ENCODE measurements at places on chromosomes 1 and 21.

DNA sequence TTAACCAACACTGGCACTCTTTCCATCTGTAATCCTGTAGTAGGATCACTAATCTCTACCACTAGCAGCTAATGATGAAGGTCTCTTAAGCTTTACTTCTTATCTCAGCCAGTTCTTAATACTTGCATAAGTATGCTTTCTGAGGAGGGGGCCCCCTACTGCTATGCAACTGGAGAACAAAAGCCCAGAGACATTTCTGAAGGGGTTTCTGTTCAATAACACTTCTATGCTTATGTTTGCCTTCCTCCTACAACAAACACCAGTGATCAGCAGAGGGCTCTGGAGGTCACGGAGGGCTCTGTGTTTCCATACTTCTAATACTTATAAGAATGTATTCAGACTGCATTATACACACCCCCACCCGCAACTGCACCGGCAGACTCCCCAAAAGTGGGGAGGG is 215.8 kb downstream of the BARHL2 start:
- DNase-seq: peak; percentile 85

DNA sequence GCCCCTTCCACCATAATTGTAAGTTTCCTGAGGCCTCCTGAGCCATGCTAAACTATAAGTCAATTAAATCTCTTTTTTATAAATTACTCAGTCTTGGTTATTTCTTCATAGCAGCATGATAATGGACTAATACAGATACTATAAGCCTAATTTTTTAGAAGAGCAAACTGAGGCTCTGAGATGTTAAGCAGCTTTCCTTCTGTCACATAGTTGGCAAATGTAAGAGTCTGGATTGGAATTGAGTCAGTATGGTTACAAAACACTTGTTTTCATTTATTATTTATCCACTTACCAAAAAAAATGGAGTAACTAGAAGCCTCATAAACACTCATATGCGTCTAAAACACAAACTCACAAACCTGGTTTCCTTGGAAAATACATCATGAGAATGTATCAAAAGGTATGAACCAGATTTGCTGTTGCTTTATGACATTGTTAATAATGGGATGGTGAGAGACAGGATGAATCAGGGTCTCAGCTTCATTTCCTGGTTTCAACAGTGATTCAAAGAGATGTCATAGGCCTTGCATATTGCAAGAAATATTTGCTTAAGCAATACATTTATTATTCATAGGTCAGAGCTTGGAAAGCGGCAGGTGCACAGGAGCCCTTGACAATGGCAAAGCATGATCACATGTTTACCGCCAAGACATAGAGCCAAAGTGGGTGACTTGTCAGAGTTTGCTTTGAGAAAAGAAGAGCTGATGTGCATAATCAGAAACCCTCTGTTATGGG is 221.5 kb downstream of the GRIK1 start:
- DNase-seq: no peak

GRCh38 chr1:40886318-40887011 is 24.3 kb upstream of the CITED4 start:
- DNase-seq: no peak

DNA sequence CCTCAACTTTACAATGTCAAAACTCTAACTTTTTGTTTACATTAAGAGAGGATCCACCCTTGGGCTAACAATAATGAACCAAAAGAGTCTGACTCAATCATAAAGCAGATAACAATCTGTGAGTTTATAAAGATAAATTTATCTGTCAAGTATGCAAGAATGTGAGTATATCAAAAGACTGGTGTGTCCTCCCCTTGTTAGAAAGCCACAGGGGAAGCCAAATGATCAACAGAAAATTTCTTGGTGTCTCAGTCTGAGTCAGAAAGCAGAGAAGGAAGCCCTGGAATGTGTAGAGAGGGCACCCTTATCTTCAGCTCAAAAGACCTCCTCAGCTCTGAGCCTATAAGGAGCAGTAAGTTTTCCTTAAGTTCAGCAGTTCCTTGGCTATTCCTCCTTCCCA is 13.9 kb upstream of the PDIK1L start:
- DNase-seq: no peak

DNA sequence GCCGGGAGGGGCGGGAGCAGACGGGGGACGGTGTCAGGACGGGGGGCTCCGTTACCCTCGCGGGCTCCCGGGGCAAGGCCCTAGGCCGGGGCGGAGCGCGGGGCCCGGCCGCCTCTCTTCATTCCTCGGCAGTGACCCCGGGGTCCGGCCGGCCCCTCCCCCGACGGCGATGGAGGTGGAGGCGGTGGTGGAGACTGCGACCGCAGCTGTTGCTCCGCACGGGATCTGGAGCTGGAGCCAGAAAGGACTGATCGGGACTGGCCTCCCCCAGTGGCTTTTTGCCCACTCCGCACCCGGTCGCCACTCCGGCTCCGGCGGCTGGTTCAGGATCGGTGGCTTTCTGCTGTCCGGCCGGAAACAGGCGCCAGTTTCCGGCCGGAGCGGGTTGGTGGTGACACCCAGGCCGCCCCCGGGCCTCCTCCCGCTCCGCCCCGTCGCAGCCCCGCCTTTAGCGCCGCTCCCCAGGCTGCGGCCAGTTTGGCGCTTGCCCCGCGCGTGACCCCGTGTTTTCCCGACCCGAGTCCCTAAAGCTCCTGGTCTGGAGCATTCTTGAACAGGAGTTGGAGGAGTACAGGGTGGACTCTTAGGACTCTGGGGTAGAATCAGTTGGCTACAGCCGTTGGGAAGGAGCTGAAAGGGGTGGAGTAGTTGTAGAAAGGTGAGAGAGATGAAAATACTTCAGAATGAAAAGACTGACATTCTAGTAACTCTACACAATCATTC is at the start of gene OTUD7B:
OTUD7B (minus strand) TSS at position 334 of the 723 bp plus-strand sequence. CDS start 33,216 bp downstream, outside the sequence.
- peak; percentile 83 for DNase-seq

DNA sequence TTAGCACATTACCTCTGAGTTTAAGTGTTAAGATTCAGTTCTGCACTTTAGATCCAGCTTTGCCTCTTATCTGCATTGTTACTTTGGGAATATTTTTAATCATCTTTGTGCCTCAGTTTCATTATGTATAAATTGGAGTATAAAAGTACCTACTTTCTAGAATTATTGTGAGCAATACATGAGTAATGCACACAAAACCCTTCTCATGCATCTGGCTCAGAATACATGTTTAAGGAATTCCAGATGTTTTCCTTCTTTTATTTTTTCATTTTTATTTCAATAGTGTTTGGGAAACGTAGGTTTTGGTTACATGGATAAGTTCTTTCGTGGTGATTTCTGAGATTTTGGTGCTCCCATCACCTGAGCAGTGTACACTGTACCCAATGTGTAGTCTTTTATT is 14.2 kb downstream of the C8A start:
- no peak for DNase-seq

- no peak for DNase-seq
Observed at GRCh38 chr1:14443164-14443787, 155.2 kb upstream of the KAZN start.

GRCh38 chr1:36874271-36875060 is 159.8 kb downstream of the GRIK3 start:
- DNase-seq: no peak

GRCh38 chr1:61741711-61742619 is at the start of gene PATJ:
PATJ (plus strand) TSS chr1:61742480; CDS start chr1:61762893, 20,413 bp downstream.
- DNase-seq: peak; percentile 4
